ENCODE measurements at places on chromosomes 16 and 17.
A peak's percentile ranks its signal among the peaks of the same experiment; 100 is the strongest.

DNA sequence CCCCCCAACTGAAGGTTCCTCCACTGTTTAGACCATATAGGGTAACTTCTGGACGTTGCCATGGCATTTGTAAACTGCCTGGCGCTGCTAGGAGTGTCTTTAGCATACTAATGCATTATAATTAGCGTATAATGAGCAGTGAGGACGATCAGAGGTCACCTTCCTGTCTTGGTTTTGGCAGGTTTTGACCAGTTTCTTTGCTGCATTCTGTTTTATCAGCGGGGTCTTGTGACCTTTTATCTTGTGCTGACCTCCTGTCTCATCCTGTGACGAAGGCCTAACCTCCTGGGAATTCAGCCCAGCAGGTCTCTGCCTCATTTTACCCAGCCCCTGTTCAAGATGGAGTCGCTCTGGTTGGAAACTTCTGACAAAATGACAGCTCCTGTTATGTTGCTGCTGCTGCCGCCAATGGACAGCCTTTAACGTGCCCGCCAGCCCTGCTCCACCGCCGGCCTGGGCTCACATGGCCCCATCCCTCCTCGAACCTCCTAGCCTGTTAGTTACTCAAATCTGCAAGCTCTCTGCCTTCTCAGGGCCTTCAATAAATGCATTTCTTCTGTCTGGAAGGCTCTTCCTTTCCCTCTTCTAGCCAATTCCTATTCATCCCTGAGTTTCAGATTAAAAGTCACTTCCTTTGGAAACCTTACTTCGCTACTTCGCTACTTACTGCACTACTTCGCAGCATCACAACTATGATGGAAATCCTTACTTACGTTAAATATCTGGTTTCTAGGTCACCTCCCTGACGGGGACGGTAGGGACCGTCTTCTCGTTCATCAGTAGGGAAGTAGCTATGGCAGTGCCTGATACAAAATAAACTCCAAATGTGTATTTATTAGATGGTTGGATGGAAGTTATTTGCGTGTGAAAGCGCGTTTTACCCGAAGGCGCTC is 640 bp upstream of the NAGLU start:
- no peak for DNase-seq

- DNase-seq: peak; percentile 84
Observed at GRCh38 chr17:57892146-57892819, 42.4 kb upstream of the MRPS23 start.

GRCh38 chr17:6651354-6651918 is at the start of the genes C17orf100 and MED31:
Gene C17orf100 (plus strand): TSS chr17:6651762. CDS start chr17:6651914, 152 bp downstream.
Gene MED31 (minus strand): TSS chr17:6651605. CDS start chr17:6651528, 77 bp downstream.
- DNase-seq: peak; percentile 84

DNA sequence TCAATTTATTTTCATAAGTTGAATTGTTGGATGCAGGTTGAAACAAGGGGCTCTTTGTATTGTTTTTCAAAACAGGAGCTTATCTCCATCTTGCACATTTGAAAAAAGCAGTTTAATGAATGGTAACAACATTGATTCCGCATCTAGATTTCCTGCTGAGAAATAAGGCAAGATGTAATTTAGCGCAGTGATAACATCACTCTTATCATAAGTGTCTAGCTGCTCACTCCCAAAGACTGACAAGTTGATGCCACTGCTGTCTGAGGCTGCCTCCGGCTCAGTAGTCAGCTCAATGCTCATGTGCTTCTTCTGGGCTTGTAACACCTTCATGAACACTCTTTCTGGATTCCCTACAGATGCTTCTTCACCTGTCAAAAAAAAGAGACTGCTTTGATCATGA is 92.4 kb downstream of the KPNA2 start:
- no peak for DNase-seq

GRCh38 chr17:10318535-10318934 is 54.3 kb downstream of the MYH13 start:
- no peak for DNase-seq

Measured in A172 (cell line).